ENCODE measurements at places on chromosomes 5 and 9.

DNA sequence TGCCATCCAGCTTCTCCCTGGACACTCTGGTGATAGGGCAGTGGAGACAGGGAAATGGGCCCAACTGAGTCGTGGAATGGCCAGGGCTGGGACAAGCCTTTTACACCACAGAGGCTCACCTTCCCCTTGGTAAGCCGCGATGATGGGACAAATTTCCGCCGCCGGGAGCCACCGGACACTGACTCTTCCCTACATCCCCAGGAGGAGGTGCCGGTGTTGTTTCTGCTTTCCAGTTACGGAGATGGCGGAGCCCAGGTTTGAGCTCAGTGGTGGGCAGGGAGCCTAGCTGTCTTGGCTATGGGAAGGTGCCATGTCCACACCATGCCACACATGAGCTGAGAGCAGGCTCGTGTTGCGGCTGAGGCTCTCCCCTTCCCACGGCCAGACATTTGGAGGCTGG is 19.9 kb upstream of the WNK2 start:
- DNase-seq, result no peak

- DNase-seq, result no peak
Observed at GRCh38 chr5:172235827-172236736, 42.1 kb downstream of the EFCAB9 start.

DNA sequence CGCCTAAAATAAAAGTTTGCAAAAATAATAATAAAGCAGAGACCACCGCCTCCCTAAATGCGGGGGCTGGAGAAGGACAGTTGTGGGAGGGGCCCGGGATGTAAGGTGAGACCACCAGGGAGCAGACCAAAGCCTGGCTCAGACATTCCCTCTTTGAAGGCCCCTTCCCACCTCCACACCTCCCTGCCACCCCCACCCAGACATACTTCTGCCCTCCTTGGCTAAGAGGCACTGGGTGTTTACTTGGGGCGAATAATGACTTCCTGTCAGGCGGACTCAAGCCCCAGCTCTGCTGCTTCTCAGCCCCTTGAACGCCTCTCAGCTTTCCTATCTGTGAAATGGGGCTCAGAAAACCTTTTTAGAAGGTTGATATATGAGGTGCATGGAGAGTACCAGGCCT is 58.8 kb upstream of the GGTA1 start:
- no peak for DNase-seq

DNA sequence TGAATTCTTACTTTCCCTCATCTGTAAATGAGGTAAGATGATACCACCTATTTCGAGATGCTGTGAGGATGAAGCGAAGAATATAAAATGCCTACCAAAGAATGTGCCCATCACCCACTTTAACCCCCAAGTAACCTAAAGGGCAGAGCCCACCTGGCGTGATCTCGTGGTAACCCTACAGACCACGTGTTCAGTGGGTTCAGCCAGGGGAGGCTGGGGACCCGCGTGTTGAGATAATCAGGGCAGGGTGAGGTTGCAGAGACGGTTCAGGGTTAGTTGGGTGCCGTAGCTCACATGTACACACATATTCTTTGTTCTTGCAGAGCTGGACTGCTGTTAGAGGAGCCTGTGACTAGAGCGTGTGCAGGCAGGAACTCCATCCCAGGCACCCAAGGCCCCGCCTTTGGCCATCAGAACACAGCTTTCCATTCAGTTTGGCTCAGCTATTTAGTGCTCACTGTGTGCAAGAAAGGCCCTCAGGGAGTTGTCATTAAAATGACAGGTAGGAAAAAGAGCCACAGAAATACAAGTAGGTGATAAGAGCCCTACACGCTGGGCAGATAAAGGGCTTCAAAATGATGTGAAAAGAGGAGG is 56.5 kb upstream of the HAND1 start:
- DNase-seq, result no peak

- DNase-seq, result no peak
Observed at GRCh38 chr9:135969064-135969683, 8.0 kb upstream of the UBAC1 start.

DNA sequence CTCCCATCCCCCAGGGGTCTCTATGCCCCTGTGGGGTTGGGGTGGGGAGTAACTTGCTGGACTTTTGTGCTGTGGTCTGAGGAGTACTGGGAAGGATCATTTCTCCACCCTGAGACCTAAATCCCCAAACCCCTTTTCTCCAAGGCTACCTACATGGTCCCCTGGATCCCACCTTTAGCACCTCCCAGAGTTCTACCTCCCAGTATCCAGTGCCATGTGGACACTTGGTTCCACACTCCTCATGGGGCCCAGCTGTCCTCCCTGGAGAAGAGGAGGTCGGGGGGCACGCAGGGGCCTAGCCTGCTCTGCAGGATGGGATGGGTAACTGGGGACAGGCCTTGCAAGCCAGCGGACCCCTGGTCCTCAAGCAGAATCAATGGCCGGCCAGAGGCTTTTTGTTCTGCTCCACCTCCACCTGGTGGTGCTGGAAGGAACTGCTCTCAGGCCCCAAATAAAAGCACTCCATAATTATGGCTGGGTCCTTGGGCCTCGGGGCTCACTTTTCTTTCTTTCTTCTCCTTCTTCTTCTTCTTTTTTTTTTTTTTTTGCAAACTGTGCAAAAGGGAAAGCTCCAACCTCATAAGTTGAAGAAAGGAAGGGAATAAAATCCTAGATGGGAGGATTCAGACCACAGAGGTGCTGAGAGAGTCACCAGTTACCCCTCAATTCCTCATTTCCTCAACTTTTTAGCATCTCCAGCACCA is 68.4 kb downstream of the PSD2 start:
- DNase-seq, result peak; percentile 29

- DNase-seq, result no peak
Observed at GRCh38 chr5:6495433-6496206, 47.0 kb downstream of the UBE2QL1 start.

- DNase-seq, result no peak
Observed at GRCh38 chr5:179553875-179554274, 3.5 kb downstream of the RUFY1 start.

GRCh38 chr5:180464603-180464970 is 29.6 kb upstream of the CNOT6 start:
- no peak for DNase-seq

DNA sequence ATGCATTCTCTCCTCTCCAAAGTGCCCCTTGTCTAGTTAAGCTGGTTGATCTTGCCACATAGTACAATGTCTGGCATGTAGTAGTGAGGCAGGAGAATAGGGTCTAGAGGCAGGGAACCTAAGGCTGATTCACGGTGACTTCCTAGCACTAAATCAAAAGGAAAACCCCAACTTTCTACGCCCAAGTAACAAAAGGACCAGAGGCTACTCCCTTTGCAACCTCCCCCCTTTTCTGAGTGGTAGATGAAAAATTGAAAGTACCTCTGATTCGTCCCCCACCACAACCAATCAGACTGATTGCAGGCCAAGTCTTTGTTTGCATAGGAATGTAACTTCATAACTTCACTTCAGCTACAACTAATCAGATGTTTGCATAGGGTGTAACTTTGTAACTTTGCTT is 278.8 kb downstream of the PSAT1 start:
- DNase-seq, result no peak

DNA sequence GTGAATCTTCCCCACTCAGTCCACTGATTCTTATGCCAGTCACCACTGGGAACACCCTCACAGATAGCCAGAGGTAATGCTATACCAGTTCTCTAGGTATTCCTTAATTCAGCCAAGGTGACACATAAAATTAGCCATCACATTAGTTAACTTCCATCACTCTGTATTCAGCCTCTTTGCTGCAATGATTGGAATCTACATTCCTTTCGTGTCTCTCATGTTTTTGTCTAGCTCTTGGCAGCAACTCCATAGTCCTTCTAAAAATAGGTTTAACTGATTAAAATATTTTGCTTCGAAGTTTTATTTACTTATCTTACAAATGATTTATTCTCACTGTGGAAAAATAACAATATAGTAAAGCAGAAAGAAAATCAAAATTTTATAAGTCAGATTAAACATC is 19.6 kb upstream of the RNF20 start:
- no peak for DNase-seq

DNA sequence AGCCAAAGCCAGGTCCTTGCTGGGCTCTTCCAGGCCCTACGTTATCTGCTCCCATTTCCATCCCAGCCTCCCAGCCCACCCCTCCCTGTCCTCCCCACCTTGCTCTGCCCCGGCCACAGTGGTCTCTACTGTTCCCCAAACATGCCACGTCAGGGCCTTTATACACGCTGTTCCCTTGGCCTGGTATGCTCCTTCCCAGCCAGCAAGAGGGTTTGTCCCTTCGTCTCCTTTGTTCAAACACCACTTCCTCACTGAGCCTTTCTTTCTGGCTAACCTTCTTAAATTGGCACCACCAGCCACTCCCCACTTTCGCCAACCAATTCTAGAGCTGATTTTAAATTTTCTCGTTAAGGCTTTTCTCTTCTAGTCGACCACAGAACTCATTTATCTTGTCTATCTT is 9.8 kb downstream of the SH2D3C start:
- no peak for DNase-seq

DNA sequence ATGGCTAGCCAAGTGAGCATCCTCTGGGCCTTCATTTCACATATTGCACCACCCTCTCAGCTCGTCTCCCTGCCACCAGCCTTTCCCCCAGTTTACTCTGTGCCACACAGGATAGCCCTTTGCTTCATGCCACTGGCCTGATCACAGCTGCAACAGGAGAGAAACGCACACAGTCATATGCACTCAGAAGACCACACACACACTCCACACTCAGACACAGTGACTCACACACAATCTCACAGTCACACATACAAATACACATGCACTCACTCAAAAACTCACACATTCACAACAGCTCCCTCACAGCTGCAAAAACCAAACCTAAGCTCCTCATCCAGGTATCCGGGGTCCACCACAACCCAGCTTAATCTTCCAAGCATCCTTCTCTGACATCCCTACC is 38.7 kb downstream of the TTC39B start:
- no peak for DNase-seq

DNA sequence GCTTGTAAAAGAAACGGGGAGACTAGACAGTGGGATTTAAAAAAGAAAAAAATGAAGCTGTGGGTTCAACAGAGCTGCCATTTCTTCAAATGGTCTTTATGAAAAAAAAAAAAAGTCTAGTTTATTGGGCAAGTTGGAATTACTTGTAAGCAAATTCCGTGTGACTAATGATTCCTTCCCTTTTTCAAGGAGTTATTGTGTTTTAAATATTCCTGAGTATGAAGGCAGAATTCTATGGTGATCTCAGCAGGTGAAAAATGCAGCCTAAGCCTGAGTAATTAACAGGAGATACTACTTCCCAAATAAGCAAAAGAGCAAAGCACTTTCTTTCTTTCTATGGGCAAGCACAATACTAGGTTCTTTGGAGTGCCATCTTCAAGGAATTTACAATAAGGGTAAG is 481.9 kb downstream of the ZNF608 start:
- DNase-seq, result no peak

DNA sequence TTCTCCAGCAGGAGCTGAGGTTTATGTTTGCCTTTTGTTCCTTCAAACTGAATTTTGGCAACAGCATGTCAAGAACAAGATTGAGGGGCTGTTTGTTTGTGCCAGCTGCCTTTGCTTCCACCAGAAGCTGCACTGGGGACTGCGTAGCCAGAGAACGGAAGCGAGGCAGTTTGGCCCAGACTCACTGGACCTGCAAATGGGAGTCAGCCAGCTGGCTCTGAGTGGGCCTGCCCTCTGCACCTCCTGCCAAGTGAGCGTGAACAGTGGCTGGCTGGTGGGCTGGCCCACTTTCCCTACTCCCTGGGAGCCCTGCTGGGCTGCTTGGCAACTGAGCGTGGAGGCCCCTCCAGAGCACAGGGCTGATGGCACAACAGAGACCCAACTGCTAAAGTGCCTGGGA is 111.6 kb downstream of the GALNT10 start:
- no peak for DNase-seq

GRCh38 chr5:143207563-143208364 is 195.7 kb downstream of the NR3C1 start:
- no peak for DNase-seq

DNA sequence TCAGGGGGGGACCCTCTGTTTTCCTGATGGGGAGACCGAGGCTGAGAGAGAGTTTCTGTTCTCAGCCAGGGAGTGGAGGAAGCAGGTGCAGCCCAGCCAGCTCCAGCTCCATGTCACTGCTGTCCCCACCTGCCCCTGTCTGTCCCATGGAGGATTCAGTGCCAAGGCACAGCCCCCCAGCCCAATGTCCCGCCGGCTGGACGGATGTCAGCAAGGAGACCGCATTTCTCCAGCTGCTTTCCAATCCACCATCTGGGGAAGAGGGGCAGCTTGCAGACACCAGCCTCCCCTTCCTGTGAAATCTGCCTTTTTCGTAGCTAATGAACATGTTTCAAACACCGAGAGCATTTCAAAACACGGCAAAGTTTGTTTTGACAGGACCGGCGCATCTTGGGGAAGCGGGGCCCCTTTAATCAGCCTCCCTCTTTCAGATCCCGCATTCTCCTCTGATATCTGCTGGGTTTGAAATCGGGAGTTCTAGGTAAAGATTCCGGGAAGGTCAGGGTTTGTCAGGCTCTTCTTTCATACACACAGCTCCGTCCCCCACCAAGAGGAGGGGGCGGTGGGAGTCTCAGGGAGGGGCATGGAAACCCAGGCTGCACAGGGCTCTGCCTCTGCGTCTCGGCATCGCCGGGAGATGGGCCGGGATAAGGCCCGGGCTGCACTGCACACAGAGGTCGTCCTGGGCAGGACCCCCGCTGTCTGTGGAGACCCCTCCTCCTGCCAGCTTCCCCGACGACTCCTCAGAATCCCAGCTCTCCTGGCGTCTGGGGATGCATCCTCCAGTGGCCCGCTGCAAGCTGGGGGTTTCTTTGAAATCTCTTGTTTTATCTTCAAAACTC is 74.8 kb downstream of the NEK6 start:
- DNase-seq, result no peak

- no peak for DNase-seq
Observed at GRCh38 chr9:85685081-85685480, 56.7 kb downstream of the AGTPBP1 start.

DNA sequence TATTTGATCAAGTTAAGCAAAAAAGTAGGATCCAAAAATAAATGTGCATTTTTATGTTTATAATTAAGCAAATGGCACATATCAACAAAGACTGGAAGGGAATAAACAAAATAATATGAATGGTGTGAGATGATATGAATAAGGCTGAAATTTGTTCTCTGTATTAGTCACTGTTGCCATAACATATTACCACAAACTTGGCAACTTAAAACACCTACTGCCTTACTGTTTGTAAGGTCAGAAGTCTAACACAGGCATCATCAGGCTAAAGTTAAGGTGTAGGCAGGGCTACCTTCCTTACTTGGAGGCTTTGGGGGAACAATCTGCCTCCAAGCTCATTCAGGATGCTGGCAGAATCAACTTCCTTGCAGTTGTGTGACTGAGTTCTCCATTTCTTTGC is 19.3 kb downstream of the PGGT1B start:
- DNase-seq, result no peak

DNA sequence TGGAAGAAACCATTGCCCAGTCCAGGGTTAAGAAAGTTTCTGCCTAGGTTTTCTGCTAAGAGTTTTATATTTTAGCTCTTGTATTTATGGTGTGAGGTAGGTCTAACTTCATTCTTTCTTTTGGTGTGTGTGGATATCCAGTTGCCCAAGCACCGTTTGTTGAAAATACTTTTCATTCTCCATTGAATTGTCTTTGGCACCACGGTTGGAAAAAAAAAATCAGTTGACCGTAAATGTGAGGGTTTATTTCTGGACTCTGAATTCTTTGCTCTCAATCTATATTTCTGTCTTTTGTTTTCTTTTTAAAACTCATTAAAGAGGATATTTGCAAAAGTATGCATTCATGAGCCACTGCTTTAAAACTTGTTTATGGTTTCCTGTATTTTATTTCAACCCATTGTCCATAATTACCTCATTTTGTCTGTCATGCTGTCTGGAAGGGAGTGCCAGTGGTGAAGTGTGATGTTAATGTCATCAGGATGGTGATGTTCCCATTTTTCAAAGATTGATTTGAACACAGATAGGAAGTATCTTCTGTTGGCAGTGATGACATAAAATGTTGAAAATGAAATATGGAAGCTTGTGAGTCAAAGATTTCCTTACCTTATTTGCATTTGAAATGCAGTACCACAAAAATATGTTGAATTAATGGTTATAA is 33.9 kb downstream of the HABP4 start:
- no peak for DNase-seq
